ENCODE measurements at places on chromosomes 4 and X. TPM values are rescaled to one million over a fixed set of nuclear protein-coding genes. Genes with fewer than 3 reads are reported as not detected.

Gene RELL1
- total RNA-seq: 11.9 TPM

Gene PPM1K
- total RNA-seq: 5.7 TPM

Gene DTHD1
- not detected for total RNA-seq

Gene TMPRSS11A
- not detected for total RNA-seq

Gene SYTL5
- total RNA-seq: not detected

Gene KDR
- total RNA-seq: 0.20 TPM

Gene CACNA1F
- total RNA-seq: not detected

Gene FAT4
- total RNA-seq: 4.5 TPM

Gene ARHGEF38
- total RNA-seq: not detected

Gene NWD2
- not detected for total RNA-seq

Gene SLC16A2
- not detected for total RNA-seq

Gene HADH
- total RNA-seq: 36.8 TPM

DNA sequence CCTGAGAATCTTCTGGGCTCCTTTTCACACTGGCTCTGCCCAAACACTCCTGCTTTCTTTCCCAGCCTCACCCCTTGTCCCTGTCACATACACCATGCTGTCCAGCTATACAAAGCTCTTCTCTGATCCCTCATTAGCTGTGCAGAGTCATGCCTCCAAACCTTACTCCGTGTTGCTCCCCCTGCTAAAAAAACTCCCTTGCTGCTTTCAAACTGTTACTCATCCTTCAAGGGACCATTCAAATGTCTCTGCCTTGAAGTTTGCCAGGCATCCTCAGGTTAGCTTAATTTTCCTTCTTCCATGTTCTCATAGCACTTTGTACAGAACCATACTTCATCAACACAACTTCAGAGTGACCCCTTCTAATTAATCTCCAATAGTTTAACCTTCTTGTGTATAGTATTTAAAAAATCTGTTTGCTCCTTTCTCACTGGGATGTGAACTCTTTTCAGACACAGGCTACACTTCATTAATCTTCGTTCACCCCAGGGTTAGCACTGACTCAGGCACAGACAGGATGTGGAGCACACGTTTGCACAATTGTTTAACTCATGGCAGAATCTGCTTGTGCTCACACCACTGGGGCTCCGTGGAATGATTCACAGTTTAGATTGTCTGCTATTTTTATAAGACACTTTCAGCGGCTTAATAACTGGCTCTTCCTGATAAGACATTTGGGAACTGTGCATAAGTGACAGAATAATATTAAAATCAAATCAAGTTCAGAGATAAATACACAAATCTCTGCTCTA lies 21.4 kb upstream of the SEL1L3 start:
- no peaks in the 10 kb centered on the region for H3K36me3 ChIP-seq
- H3K27ac ChIP-seq: no peak overlapping the region
- no peak overlapping the region for H3K4me3 ChIP-seq
- DNase-seq: no peak
- H3K27me3 ChIP-seq: no peaks in the 10 kb centered on the region

DNA sequence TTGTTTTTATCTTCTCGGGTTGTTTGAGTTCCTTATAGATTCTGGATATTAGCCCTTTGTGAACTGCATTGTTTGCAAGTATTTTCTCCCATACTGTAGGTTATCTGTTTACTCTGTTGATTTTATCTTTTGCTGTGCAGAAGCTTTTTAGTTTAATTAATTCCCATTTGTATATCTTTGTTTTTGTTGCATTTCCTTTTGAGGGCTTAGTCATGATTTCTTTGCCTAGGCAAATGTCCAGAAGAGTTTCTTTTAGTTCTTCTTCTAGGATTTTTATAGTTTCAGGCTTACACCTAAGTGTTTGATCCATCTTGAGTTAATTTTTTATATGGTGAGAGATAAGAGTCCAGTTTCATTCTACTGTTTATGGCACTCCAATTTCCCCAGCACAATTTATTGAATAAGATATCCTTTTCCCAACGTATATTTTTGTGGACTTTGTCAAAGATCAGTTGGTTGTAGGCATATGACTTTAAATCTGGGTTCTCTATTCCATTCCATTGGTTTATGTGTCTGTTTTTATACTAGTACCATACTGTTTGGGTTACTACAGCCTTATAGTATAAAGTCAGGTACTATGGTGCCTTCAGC lies 54.3 kb downstream of the EGF start:
- H3K4me1 ChIP-seq: peaks cover 37% of the 10 kb centered on the region
- H3K27me3 ChIP-seq: no peaks in the 10 kb centered on the region
- H3K36me3 ChIP-seq: no peaks in the 10 kb centered on the region
- peak overlapping the region; percentile 49 for H3K4me3 ChIP-seq

DNA sequence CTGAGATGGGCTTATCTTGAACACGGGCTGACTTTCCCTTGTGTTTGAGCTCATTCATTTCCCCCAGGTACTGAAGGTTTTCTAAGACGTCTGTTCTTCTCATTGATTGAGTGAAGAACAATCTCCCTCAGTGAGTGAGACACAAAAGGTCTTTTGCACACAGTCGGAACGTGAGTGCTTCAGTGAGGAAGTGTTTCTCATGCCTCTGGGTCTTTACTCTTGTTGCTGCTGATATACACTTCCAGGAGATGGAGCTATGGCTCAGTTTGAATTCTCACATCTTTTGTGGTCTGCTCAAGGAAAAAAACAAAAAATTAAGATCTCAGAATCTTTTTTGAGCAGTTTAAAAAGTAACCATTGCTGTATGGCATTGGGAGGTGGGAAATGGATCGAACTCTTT lies 981.9 kb upstream of the TENM3 start:
- H3K27ac ChIP-seq: no peak overlapping the region
- no peaks in the 10 kb centered on the region for H3K27me3 ChIP-seq
- H3K4me1 ChIP-seq: no peaks in the 10 kb centered on the region
- DNase-seq: no peak
- H3K4me3 ChIP-seq: no peak overlapping the region

DNA sequence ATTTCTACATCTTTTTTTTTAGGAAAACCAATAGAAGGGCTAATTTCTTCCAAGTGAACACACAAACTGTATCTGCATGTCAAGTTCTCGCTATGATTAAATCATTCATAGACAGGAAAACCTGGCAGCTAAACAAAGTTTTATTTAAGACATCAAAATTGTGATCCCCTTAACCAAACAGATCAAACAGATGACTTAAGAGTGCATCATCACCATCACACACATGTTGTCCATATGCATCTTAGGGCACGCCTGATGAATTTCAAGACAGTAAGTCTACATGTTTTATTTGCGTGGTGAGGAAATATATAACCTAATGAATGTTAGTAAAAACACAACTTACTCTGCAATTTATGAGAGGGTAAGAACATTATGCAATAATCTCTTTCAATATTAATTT lies 317.0 kb upstream of the ANXA10 start:
- no peak for DNase-seq
- H3K4me1 ChIP-seq: 0 out of 2 replicates have a peak, but pooled peaks cover 8% of the 10 kb centered on the region
- no peak overlapping the region for H3K4me3 ChIP-seq
- no peaks in the 10 kb centered on the region for H3K27me3 ChIP-seq
- H3K36me3 ChIP-seq: no peaks in the 10 kb centered on the region

DNA sequence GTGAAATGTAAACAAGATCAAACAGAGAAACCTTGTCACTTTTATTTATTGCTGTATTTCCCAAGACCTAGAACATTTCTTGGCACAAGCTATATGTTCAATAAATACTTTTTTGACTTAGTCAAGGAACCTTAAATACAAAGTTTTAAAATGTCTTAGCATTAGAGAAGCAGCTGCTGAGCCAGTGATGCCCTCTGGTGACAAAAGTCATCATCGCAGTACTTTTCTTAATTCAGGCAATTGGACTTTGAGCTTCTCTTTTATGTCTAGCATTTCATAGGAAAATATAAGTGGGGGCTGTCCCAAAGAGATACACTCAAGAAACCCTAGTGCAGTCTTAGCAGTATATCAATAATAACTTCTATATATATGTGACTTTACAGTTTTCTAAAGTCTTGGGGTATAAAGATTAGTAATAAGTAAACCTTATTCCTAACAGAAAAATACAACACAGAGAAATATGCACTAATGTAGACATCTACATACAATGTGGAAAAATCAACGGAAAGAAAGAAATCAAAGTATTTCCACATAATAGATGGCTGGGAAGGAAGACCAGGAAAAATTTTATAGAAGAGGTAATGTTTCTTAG lies 118.4 kb downstream of the DTHD1 start:
- no peak overlapping the region for H3K27ac ChIP-seq
- no peaks in the 10 kb centered on the region for H3K27me3 ChIP-seq
- H3K4me3 ChIP-seq: no peak overlapping the region
- no peaks in the 10 kb centered on the region for H3K4me1 ChIP-seq
- DNase-seq: no peak
- no peaks in the 10 kb centered on the region for H3K36me3 ChIP-seq

DNA sequence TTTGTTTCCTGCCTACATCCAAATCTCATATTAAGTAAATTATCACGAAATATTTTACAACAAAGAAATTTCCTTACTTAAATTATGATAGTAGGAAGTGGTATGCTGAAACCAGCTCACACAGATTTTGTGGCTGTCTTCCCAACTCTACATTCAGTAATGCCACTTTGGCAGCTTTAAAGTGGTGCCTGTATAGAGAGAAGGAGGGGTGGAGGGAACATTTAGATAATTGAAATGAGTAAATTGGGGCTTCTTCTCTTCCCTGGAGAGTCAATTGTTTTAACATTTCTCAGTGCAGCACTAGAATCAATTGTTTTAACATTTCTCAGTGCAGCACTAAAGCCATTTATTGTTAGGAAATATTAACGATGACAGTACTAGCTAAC lies 1323.1 kb downstream of the PCDH7 start:
- no peak overlapping the region for H3K27ac ChIP-seq
- no peaks in the 10 kb centered on the region for H3K27me3 ChIP-seq
- H3K4me1 ChIP-seq: no peaks in the 10 kb centered on the region

- H3K27ac ChIP-seq: no peak overlapping the region
- no peaks in the 10 kb centered on the region for H3K27me3 ChIP-seq
- DNase-seq: no peak
- no peaks in the 10 kb centered on the region for H3K36me3 ChIP-seq
- no peaks in the 10 kb centered on the region for H3K4me1 ChIP-seq
Measured at GRCh38 chr4:93748373-93749291, 79.9 kb upstream of the ATOH1 start.

DNA sequence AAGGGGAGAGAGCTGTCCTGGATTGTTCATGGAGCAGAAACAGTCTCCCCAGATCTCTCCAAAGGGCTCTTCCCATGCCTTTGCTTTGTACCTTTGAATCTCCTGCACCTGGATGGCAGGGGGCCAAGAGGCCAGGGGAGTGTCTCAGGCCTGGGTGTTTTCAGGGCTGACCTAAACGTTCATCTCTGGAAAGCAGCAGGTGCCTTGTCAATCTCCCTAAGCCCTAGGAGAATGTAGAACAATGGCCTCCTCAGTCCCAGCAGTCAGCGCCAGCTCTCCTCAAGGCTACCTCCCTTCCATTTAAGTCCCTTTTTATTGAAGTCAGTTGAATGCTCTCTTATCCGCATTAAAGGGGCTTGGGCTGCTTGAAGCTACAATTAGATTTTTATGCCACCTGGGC lies 31.2 kb upstream of the NSUN7 start:
- no peaks in the 10 kb centered on the region for H3K27me3 ChIP-seq
- 0 out of 2 replicates have a peak overlapping the region, but pooled peaks have one; percentile 8 for H3K4me3 ChIP-seq
- peak; percentile 76 for DNase-seq
- no peaks in the 10 kb centered on the region for H3K36me3 ChIP-seq
- peak overlapping the region; percentile 66 for H3K27ac ChIP-seq

GRCh38 chr4:142846729-142847596 lies 862 bp upstream of the INPP4B start:
- peak overlapping the region; percentile 91 for H3K4me3 ChIP-seq
- peaks cover 22% of the 10 kb centered on the region for H3K4me1 ChIP-seq
- H3K27me3 ChIP-seq: no peaks in the 10 kb centered on the region
- no peak overlapping the region for H3K27ac ChIP-seq
- peak; percentile 59 for DNase-seq
- no peaks in the 10 kb centered on the region for H3K36me3 ChIP-seq

- H3K4me1 ChIP-seq: no peaks in the 10 kb centered on the region
- no peak overlapping the region for H3K27ac ChIP-seq
- no peak overlapping the region for H3K4me3 ChIP-seq
- DNase-seq: no peak
- H3K27me3 ChIP-seq: no peaks in the 10 kb centered on the region
Measured at GRCh38 chr4:7338059-7338452, 96.7 kb downstream of the PSAPL1 start.

- no peaks in the 10 kb centered on the region for H3K27me3 ChIP-seq
- no peaks in the 10 kb centered on the region for H3K4me1 ChIP-seq
- no peaks in the 10 kb centered on the region for H3K36me3 ChIP-seq
- no peak overlapping the region for H3K4me3 ChIP-seq
- H3K27ac ChIP-seq: no peak overlapping the region
- DNase-seq: no peak
Measured at GRCh38 chrX:101399825-101400224, 7.9 kb downstream of the GLA start.

DNA sequence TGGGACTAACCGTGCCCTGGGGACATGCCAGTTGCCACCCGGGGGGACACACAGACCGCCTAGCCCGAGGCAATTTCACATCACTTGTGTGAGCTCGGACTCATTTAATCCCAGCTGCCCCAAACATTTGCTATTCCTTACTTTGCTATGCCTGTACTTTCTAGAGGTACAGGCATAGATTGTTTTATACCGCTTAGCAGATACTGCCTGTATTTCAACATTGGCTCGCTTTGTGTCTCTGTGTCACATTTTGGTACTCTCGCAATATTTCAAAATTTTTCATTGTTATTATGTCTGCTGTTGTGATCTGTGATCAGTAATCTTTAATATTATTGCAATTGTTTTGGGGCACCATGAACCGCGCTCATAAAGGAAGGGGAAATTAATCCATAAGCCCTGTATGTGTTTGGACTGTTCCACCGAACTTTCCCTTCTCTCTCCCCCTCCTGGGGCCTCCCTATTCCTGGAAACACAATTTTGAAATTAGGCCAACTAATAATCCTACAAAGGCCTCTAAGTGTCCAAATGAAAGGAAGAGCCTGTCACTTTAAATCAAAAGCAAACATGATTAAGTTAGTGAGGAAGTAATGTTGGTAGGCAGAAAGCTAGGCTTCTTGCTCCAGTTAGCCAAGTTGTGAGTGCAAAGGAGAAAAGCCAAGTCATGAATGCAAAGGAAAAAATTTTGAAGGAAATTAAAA lies 568 bp upstream of the CASP6 start:
- H3K4me1 ChIP-seq: peaks cover 9% of the 10 kb centered on the region
- no peaks in the 10 kb centered on the region for H3K36me3 ChIP-seq
- peak overlapping the region; percentile 63 for H3K4me3 ChIP-seq

DNA sequence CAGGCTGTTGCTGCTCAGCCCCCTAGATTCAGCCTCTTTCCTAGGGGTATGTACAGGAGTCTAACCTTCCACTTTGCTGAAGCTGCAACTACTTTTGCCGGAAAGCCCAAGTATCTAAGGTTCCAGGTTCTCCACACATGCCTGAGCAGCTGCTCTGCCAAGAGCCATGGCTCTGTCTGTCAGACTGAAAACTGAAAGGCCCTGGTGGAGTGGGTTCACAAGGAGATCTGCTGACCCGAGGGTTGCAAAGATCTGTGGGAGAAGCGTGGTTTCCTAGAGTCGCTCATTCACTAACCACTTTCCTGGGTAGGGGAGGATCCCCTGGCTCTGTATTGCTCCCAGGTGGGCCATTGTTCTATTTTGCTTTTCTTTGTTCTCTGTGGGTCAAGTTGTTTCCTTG lies 6.0 kb upstream of the PNMA6F start:
- no peak overlapping the region for H3K27ac ChIP-seq
- no peaks in the 10 kb centered on the region for H3K36me3 ChIP-seq
- peaks cover 18% of the 10 kb centered on the region for H3K27me3 ChIP-seq
- no peak for DNase-seq
- no peaks in the 10 kb centered on the region for H3K4me1 ChIP-seq
